Aortic smooth muscle cell (primary cell): ENCODE measurements at places on chromosomes 2 and 18. TPM values are rescaled to one million over a fixed set of nuclear protein-coding genes. Genes with fewer than 3 reads are reported as not detected.

Gene CMPK2
- total RNA-seq = 1.6 and 2.1 TPM in 2 replicates

Gene STEAP3
- total RNA-seq = 1.4 and 1.7 TPM in 2 replicates

Gene TRIM43
- total RNA-seq = not detected in 2 replicates

Gene ALPI
- total RNA-seq = not detected in 2 replicates

Gene MC5R
- not detected in 2 replicates for total RNA-seq

Gene RNF103
- total RNA-seq = 14.0 and 18.5 TPM in 2 replicates

Gene ARHGEF4
- total RNA-seq = 1.3 and 2.8 TPM in 2 replicates

Gene SAG
- not detected in 2 replicates for total RNA-seq

Gene SLC9A4
- under 0.01 TPM in 1 of 2 replicates, not detected in the other for total RNA-seq

Gene ADI1
- total RNA-seq = 68.0 and 68.4 TPM in 2 replicates

Gene LONRF2
- total RNA-seq = 0.06 and 0.13 TPM in 2 replicates

Gene IWS1
- total RNA-seq = 45.6 and 48.6 TPM in 2 replicates

Gene SGPP2
- not detected in 2 replicates for total RNA-seq

Gene SS18
- total RNA-seq = 99.3 and 103 TPM in 2 replicates

Gene RNF152
- 59.1 and 89.0 TPM in 2 replicates for total RNA-seq

Gene RGPD8
- total RNA-seq = 12.9 and 23.5 TPM in 2 replicates

Gene SLC4A5
- under 0.01 and 0.31 TPM in 2 replicates for total RNA-seq

Gene VWA3B
- not detected in 2 replicates for total RNA-seq

Gene CERS6
- total RNA-seq = 6.7 and 7.4 TPM in 2 replicates

Gene CPO
- total RNA-seq = 0.12 and 0.13 TPM in 2 replicates

Gene SERPINB10
- 0.13 TPM in 1 of 2 replicates, not detected in the other for total RNA-seq

Gene STAT4
- 0.31 and 0.53 TPM in 2 replicates for total RNA-seq

Gene KYNU
- total RNA-seq = 0.12 and 0.92 TPM in 2 replicates

Gene NR4A2
- total RNA-seq = 1.1 and 9.4 TPM in 2 replicates

Gene OBSL1
- 28.4 and 43.8 TPM in 2 replicates for total RNA-seq

Gene INO80B
- total RNA-seq = 14.3 and 15.0 TPM in 2 replicates

Gene NFU1
- 48.7 and 64.4 TPM in 2 replicates for total RNA-seq

Gene RNF181
- total RNA-seq = 201 and 239 TPM in 2 replicates

Gene SLC9A2
- not detected in 2 replicates for total RNA-seq

Gene PLB1
- total RNA-seq = 1.2 and 1.6 TPM in 2 replicates

Gene COL6A3
- total RNA-seq = 651 and 657 TPM in 2 replicates

Gene CCDC88A
- total RNA-seq = 34.3 and 36.7 TPM in 2 replicates

Gene ZNF638
- total RNA-seq = 139 and 152 TPM in 2 replicates

Gene TBR1
- under 0.01 TPM in 1 of 2 replicates, not detected in the other for total RNA-seq

Gene ELOA2
- not detected in 2 replicates for total RNA-seq

Gene NTSR2
- not detected in 2 replicates for total RNA-seq

Gene AGXT
- total RNA-seq = not detected in 2 replicates

Gene CIB4
- total RNA-seq = not detected in 2 replicates

Gene CYP26B1
- total RNA-seq = 0.25 and 0.92 TPM in 2 replicates

Gene RAB27B
- 5.0 and 10.6 TPM in 2 replicates for total RNA-seq

Gene TMEM247
- not detected in 2 replicates for total RNA-seq

Gene CDH7
- not detected in 2 replicates for total RNA-seq

Gene CD8B2
- not detected in 2 replicates for total RNA-seq

Gene CFAP210
- total RNA-seq = under 0.01 TPM in 1 of 2 replicates, not detected in the other

Gene CXCR1
- total RNA-seq = not detected in 2 replicates

Gene GTF2A1L
- 3.5 and 4.9 TPM in 2 replicates for total RNA-seq

Gene CSRNP3
- total RNA-seq = 0.92 and 3.1 TPM in 2 replicates

Gene RGPD4
- total RNA-seq = under 0.01 TPM in 1 of 2 replicates, not detected in the other

Gene ABCG8
- total RNA-seq = not detected in 2 replicates

Gene UGT1A3
- total RNA-seq = not detected in 2 replicates

Gene BCL2
- total RNA-seq = 1.6 TPM in 2 replicates

Gene C2orf78
- not detected in 2 replicates for total RNA-seq

Gene C1QL2
- not detected in 2 replicates for total RNA-seq

Gene TUBA3E
- not detected in 2 replicates for total RNA-seq

Gene PSTPIP2
- 1.8 and 2.7 TPM in 2 replicates for total RNA-seq

Gene UGT1A9
- total RNA-seq = not detected in 2 replicates
